Renal cortical epithelial cell (primary cell): ENCODE measurements at places on chromosomes 7 and 10. TPM values are rescaled to one million over a fixed set of nuclear protein-coding genes. Genes with fewer than 3 reads are reported as not detected.

The PNLIPRP1 gene
- total RNA-seq = not detected in 2 replicates

The CYP3A4 gene
- 0.69 TPM in 1 of 2 replicates, not detected in the other for total RNA-seq

The HHEX gene
- 0.40 and 1.6 TPM in 2 replicates for total RNA-seq

The ENO4 gene
- total RNA-seq = 0.35 and 0.50 TPM in 2 replicates

The INMT gene
- total RNA-seq = not detected in 2 replicates

The PPP1R17 gene
- total RNA-seq = not detected in 2 replicates

DNA sequence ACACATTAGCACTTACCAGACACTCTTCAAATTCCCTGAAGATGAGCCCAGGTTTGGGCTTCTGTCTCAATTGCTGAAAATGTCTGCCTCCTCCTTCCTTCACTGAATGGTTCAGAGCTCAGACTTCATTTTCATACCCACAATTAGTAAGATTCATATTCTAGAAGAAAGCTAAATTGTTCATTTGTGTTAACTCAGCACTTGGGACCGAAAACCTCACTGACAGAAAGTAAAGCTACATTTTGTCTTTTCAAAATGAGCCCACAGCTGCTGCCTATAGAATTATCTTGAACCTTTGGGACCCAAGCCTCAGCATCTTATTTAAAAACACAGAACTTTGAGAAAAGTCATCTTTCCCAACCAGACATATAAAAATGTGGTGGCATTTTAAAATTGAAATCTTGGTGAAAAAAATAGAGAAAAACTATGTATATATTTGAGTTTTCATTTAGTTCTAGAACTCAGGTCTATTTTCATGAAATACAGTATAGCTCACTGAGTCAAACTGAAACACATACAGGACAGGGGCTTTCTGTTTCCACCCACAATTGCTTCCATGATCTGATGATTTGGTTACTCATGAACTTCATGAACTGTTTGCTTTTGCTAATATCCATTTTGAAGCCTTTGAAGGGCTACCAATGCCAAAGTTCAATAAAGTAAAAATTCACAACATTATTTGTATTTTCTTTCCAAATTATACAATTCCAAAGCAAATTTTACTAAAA lies 119.1 kb upstream of the PFKP start:
- no peak for DNase-seq

- no peak for DNase-seq
These were observed 30.7 kb upstream of the ELOVL3 start for GRCh38 chr10:102195296-102195870.

GRCh38 chr7:158946771-158947170 lies 90.4 kb downstream of the DYNC2I1 start:
- DNase-seq = no peak

DNA sequence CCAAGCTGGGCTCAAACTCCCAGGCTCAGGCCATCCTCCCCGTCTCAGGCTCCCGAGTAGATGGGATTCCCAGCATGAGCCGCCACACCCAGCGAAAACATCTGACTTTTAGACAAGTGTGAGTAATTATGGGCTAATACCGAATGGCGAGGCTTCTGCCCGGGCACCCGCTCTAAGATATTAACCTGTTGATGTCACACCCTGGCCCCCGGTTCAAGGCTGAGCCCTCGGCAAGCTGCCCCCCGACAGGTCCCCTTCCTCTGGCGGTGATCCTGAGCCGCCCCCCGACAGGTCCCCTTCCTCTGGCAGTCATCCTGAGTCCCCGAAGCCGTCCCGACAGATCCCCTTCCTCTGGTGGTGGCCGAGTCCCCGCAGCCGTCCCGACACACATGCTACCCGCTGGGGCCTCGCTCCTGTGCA lies 5.2 kb downstream of the PSMG3 start:
- no peak for DNase-seq

DNA sequence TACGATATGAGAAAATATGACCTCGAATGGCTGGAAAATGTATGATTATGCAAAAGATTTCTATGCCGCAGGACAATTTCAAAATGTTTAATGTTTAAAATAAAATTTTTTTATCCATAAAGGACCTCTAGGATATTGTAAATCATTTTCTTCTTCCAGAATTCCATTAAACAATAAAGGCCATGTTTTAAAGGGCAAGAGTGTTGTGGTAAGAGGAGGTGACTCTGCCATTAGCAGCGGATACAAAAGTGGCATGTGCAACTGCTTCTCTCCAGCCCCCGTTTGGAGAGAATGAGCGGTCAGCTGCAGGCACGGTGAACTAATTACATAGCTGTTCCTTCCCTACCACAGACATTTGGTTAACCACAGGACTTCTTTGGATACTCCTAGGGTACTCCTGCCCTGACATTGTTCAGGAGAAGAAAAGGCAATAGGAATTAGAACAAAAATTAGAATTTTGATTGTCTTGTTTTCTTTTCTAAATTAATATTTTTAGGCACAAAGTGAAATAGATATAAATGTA lies 63.8 kb downstream of the HBP1 start:
- peak; percentile 55 for DNase-seq

DNA sequence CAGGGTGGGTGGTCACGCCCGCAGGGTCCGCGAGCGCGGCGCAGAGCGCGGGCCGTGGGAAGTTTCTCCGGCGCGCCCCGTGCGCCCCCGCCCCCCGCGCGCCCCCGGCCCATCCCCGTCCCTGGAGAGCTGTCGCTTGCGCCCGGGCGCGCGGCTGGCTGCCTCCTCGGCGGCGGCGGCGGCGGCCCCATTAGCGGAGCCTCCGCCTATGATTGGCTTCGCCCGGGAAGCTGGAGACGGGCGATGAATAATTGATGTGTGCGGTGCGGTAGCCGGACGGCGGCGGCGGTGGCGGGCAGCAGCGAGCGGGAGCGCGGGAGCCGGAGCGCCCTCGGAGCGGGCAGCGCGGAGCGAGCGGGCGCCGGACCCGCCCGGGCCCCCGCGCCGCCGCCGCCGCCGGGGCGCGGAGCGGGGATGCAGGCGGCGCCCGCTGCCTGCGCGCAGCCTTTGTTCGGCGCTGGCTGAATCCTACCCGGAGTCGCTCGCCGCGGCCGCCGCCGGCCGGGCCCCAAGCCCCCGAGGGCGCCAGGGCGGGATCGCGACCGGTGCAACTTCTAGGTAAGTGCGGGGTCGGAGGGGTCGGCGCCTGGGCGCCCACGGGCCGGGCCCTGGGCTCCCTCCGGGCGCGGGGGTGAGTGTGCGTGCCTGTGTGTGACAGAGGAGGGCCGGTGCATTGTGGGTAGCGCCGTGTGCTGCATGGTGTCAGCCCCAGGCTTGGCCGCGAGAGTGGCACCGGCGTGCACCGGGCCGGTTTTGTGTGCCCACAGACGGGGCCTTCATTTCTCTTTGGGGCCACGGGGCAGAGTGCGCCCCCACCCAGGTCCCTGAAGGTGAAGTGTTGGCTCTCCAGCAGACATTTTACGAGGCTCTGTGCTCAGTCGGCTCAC lies 103.8 kb upstream of the PPIF start:
- no peak for DNase-seq

- peak; percentile 29 for DNase-seq
These were observed 44.6 kb upstream of the RSBN1L start for GRCh38 chr7:77651575-77652162.

DNA sequence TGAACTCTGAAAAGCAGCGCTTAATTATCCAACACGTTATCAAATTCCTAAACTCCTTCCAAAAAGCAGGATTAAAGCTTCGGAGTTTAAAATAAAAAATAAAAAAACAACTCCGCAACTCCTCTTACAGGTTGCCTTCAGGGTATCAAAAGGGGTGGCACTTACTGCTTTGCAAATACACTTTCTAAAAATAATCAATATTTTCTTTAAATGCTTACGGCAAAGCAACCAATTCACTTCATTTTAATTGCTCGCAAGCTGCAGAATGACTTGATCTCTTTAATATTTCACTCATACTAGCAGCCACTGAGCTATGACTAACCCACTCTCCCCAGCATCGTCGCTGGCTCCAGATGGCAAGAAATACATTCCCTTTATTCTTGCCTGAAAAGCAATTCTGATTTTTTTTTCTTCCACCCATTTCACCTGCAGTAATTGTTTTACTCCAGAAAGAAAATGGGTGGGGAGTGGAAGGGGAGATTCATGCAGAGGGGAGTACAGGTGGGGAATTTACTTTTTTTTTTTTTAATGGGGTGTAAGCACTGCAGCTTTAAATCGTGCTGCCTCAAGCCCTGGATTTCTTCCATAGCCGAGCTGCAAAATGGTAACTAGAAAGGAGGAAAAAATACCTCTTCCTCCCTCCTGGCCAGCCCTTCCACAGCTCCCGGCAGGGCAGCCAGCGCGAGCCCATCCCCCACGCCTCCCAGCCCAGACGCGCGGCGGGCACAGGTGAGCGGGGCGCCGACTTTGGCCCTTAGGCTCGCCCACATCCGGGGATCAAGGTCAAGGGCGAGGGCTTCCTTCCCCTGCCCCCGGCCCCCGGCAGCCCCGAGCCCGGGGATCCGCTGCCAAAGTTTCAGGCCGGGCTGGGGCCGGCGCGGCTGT lies 54.2 kb upstream of the FHIP2A start:
- peak; percentile 68 for DNase-seq

DNA sequence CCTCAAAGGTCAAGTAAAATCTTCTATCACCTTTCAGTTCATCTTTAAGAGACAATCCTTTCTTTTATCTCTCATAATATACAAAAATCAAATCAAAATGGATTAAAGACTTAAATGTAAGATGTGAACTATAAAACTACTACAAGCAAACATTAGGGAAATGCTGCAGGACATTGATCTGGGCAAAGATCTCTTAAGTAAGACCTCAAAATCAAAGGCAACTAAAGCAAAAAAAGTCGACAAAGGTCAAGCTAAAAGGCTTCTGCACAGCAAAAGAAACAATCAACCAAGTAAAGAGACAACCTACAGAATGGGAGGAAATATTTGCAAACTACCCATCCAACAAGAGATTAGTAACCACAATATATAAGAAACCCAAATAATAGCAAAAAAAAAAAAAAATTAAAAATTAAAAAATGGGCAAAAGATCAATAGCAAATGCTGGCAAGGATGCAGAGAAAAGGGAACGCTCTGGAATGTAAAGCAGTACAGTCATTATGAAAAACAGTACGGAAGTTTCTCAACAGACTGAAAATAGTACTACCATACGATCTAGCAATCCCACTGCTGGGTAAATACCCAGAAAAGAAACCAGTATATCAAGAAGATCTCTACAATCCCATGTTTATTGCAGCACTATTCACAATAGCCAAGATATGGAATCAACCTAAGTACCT lies 41.7 kb downstream of the TNPO3 start:
- DNase-seq = no peak

DNA sequence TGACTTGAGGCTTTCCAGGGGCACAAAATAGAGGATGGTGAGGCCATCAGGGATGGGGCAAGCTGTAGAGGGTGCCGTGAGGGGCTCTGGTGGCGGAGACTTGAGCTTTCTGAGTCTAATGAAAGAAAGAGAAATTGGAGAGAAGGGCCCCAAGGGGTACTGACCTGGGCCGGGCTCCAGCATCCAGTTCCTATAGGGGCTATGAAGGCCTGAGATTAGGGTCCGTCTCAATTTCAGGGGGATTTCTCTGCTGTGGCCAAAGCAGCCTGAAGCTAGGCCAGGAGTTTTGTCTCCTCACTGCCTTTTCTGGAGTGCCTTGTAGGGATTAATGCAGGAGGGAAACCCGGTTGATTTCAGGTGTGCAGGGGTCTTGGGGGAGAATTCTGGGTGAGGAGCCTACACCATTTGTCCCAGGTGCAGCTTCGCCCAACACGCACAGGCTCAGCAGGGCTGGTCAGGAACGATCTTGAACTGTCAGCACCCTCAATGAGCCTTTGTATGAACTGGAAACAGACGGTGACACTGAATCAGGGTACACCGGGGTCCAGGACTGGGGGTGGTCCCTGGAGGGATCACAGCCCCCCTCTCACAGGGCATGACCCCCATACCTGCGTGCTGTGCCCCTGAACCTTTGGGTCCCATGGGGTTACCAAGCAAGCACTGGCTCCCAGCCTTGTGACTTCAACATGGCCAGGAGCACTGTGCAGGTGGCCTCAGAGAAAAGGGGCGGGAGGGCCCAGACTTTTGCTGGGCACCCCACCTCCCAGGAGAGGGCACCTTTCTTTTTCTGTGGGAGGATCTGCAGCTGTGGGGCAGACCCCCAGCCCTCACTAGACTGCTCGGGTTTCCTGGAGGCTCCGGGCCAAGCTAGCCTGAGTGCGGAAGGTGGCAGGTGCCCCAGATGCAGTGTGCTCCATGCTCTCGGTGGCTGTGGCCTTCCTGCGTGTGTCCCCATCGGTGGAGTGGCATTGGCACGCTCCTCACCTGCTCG lies 122.9 kb upstream of the RET start:
- no peak for DNase-seq

DNA sequence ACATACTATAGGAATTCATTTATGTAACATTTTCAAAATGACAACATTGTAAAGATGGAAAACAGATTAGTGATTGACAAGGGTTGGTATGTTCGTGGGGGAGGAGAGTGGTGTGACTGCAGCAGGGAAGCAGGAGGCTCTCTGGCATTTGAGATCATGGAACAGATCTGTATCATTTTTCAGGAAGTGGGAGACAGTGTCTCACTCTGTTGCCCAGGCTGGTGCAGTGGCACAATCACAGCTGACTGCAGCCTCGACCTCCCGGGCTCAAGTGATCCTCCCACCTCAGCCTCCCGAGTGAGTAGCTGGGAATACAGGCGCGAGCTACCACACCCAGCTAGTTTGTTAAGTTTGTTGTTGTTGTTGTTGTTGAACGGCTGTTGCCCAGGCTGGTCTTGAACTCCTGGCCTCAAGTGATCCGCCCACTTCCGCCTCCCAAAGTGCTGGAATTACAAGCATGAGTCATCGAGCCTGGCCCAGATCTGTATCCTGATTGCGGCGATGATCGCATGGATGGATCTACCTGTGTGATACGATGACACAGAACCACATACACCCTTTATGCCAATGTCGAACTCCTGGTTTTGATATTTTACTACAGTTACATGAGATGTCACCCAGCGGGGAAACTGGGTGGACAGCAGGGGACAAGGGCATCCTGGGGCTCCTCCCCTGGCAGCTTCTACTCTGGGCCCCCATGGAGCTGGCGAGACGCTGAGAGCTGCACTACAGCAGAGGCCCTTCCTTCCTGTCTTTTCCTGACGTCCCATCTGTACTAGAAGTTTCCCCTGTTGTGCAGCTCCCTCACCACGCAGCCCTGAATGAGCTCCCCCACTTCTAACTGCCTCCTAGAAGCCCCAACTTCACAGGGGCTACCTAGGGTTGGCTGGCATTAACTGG lies 12.3 kb upstream of the CYTH3 start:
- DNase-seq = no peak

- DNase-seq = no peak
These were observed 90.0 kb downstream of the LARP4B start for GRCh38 chr10:841535-841934.

DNA sequence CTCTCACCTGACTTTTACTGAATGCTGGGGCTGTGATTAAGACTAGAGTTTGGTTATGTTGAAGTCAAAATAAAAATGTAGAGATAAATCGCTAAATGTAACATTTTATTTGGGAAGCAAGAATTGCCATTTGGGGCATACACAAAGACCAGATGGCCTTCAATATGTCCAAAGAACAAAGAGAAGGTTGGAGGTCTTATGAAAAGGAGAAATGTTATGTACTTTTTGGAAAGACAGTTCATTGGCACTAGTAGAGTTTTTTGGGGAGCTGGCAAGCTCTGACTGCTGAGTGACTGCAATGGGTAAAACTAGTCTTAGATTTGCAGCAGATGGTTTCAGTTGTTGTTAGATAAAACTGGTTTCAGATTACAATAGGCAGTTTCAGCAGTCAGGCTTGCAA lies 35.6 kb upstream of the GALNT17 start:
- no peak for DNase-seq

- DNase-seq = no peak
These were observed 137.7 kb downstream of the WNT2 start for GRCh38 chr7:117185124-117185523.

GRCh38 chr10:97046456-97047082 lies 139.2 kb downstream of the SLIT1 start:
- DNase-seq = no peak

- DNase-seq = no peak
These were observed 269 bp downstream of the CALD1 start for GRCh38 chr7:134779741-134780065.
